Neural crest cell (in vitro differentiated cells): ENCODE measurements at places on chromosomes 13 and 19. TPM values are rescaled to one million over a fixed set of nuclear protein-coding genes. Genes with fewer than 3 reads are reported as not detected.

GRCh38 chr19:38891771-38892170 is 7.6 kb downstream of the SIRT2 start:
- H3K4me3 ChIP-seq = peak overlapping the region; percentile 56
- no peak for DNase-seq
- H3K36me3 ChIP-seq = no peaks in the 10 kb centered on the region
- peak overlapping the region; percentile 83 for H3K27ac ChIP-seq
- H3K4me1 ChIP-seq = peaks cover 6% of the 10 kb centered on the region

DNA sequence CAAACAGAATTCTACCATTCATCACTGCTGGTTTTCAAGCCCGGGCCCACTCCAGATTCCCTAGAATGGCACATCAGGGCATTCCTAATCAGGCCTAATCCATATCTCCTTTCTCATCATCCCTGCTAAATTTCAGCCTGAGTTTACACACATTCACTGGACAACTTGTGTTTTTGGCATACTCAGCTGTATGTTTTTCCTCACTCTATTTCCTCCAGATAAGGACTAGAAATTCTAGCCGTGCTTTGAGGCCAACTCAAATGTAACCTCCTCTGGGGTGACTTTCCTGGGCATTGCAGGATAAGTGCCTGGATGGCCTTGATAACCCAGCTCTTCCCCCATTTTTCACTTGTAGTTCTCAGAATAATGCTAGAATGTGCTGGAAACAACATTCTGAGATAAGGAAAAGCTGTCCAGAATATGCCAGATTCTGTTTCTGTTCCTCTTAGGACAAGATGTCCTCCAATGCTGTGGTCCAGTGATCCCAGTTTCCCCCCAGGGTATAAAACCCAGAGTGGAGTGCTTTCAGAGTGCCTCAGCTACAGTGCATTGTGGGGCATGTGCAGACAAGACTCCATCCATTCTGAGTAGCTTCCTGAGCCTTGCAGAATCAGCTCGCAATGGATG is 66.9 kb upstream of the CLDN10 start:
- no peak overlapping the region for H3K27ac ChIP-seq
- H3K27me3 ChIP-seq = no peaks in the 10 kb centered on the region
- no peaks in the 10 kb centered on the region for H3K4me1 ChIP-seq
- H3K36me3 ChIP-seq = no peaks in the 10 kb centered on the region
- DNase-seq = no peak

GRCh38 chr13:52109116-52109670 is 19.7 kb downstream of the NEK5 start:
- no peaks in the 10 kb centered on the region for H3K4me1 ChIP-seq
- no peak for DNase-seq
- no peak overlapping the region for H3K4me3 ChIP-seq

DNA sequence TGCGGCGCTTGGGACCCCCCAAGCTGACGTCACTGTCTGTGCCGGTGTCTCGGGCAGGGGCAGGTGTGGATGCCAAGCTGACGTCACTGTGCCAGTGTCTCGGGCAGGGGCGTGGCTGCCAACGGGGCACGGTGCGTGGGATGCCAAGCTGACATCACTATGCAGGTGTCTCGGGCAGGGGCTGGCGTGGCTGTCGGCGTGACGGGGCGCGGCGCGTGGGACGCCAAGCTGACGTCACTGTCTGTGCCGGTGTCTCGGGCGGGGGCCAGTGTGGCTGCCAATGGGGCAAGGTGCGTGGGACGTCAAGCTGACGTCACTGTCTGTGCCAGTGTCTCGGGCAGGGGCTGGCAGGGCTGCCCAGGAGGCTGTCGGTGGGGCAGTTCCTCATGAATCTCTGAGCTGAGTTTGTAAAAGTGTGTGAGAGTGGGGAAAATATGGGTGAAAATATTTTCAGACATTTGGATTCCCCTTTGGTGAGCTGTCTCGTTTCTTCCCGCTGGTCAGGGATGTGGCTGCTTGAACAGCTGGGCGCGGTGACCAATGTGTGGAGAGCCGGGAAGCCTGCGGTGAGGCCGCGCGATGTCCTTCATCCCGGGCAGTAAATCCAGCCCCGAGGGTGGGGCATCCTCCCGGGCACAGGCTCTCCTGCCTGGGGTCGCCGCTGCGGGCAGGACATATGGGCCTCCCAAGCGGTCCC is 25.2 kb downstream of the MCF2L start:
- peaks cover 10% of the 10 kb centered on the region for H3K4me1 ChIP-seq
- DNase-seq = no peak
- no peak overlapping the region for H3K27ac ChIP-seq
- H3K27me3 ChIP-seq = no peaks in the 10 kb centered on the region
- peaks cover 7% of the 10 kb centered on the region for H3K36me3 ChIP-seq
- H3K4me3 ChIP-seq = no peak overlapping the region

DNA sequence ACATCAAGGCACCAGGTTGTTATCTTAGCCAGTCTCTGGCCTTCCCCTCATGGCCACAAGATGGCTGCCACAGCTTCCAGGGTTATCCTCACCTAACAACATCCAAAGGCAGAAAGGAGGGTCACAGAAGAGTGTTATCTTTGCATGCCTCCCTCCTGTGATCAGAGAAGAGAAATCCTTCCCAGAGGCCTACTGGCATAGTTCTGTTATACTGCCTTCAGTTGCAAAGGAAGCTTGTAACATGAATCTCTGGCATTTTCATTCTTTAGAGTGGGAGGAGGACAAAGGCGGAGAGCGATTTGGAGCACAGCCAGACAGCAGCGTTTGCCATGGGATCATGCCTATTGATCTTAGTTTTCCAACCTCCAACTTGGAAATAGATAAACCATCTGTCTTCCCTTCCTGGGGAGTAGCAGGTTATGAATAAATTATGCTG is 135.7 kb downstream of the DNAJC15 start:
- DNase-seq = no peak
- H3K4me3 ChIP-seq = no peak overlapping the region
- H3K27ac ChIP-seq = no peak overlapping the region
- no peaks in the 10 kb centered on the region for H3K27me3 ChIP-seq
- no peaks in the 10 kb centered on the region for H3K36me3 ChIP-seq
- H3K4me1 ChIP-seq = no peaks in the 10 kb centered on the region

GRCh38 chr19:798415-799075 is 1.3 kb downstream of the PTBP1 start:
- DNase-seq = no peak
- peak overlapping the region; percentile 95 for H3K27ac ChIP-seq
- peak overlapping the region; percentile 98 for H3K4me3 ChIP-seq
- H3K36me3 ChIP-seq = peaks cover 16% of the 10 kb centered on the region

- H3K4me1 ChIP-seq = peaks cover 58% of the 10 kb centered on the region
- H3K36me3 ChIP-seq = no peaks in the 10 kb centered on the region
- no peak overlapping the region for H3K27ac ChIP-seq
- no peak for DNase-seq
These were observed 17.6 kb downstream of the RANBP3 start for GRCh38 chr19:5960005-5961001.

DNA sequence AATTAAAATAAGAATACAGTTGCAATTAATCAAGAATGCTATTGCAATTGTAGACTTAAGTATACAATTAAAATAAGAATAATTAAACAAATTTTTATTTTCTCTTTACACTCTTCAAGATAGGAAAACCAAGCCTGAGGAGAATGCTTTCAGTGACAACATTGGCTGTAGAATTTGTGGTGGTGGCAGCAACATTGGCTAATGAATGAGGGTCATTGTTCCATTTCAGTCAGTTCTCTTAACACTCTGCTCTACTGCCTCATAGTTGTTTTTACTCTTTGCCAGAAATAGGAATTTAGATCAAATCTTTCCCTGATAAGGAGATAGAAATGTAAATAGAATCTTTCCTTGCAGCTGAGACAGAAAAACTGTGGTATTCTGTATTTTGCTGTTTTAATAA is 391.6 kb downstream of the PCDH20 start:
- H3K36me3 ChIP-seq = no peaks in the 10 kb centered on the region
- H3K27ac ChIP-seq = no peak overlapping the region
- H3K27me3 ChIP-seq = no peaks in the 10 kb centered on the region
- H3K4me3 ChIP-seq = no peak overlapping the region

DNA sequence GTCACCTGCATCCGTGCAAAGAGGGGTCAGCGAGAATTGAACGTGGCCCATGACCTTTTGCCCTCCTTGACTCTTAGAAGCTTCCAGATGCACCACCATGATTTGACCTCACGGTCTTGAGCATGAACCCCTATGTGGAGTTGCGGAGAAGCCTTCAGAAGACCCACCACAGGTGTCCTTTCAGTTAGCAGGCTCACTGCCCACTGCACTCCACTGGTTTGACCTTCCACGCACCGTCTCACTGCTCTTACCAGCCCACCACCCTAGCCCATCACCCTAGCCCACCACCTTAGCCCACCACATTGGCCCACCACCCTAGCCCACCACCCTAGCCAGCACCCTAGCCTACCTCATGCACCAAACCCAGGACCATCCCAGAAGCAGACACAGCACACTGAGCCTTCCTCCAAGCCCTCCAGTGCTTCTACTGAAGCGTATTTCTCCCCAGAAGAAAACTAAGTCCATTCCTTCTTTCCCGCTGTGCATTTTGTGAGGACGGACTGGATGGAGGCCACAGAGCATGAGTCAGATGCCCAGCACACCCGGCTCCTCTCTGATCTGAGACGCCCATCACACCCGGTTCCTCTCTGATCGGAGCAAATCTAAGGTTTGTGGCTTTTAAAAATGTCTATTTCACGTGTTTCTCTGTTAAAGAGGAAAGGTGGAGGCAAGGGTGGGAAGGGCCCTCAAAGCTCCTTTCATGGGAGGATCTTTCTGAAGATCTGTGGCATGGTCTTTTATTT is 45.8 kb downstream of the SOX1 start:
- DNase-seq = no peak
- H3K27me3 ChIP-seq = peaks cover 4% of the 10 kb centered on the region
- H3K36me3 ChIP-seq = no peaks in the 10 kb centered on the region
- H3K4me3 ChIP-seq = no peak overlapping the region
- H3K4me1 ChIP-seq = peaks cover 42% of the 10 kb centered on the region
- H3K27ac ChIP-seq = no peak overlapping the region

DNA sequence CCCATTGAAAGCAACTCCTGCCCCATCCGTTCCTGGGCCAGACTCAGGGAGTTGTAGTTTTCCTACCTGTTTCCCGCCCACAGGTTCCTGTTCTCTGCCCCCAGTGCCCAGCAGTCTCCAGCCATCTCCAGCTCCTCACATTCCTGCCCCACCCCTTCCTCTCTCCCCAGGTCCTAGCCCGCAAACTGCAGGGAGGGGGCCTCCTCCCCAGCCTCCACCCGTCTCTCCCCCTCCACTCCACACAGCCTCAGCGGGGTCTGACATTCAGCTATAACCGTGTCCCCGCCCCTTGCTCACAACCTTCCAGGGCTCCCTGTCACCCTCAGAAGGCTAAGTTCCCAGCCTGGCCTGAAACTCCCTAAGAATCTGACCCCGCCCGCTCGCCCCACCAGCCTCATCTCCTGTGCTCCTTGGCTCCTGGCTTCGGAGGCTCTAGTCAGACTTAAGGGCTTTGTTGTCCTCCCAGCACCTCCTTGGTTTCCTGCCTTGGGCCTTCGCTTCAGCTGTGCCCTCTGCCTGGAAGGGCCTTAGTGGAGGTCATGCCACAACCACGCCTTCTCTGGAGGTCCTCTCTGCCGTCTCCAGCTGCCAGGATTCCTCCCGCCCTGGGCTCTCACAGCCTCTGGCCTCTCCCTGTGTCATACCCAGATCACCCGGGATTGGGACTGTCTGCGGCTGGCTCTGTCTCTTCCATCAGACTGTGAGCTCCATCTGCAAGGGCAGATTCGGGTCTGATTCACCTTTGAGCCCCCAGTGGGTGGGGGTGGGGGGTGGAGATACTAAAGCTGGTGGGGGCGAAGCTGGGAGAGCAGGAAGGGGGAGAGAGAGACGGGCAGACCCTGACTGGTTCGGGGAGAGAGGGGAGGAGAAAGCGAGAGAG is 5.1 kb upstream of the SPACA6 start:
- peak overlapping the region; percentile 84 for H3K4me3 ChIP-seq
- no peaks in the 10 kb centered on the region for H3K36me3 ChIP-seq
- H3K27ac ChIP-seq = peak overlapping the region; percentile 19

GRCh38 chr19:38877781-38878574 is at the start of gene RINL:
Gene RINL, minus strand, starts transcription at chr19:38878275. Its CDS starts 1,533 bp downstream, at chr19:38876742.
- peak within 1 kb of the TSS; percentile 90 for H3K27ac ChIP-seq
- H3K4me1 ChIP-seq = peaks cover 11% of the 10 kb centered on the region
- H3K27me3 ChIP-seq = no peaks in the 10 kb centered on the region
- H3K36me3 ChIP-seq = no peaks in the 10 kb centered on the region
- H3K4me3 ChIP-seq = no peak within 1 kb of the TSS

DNA sequence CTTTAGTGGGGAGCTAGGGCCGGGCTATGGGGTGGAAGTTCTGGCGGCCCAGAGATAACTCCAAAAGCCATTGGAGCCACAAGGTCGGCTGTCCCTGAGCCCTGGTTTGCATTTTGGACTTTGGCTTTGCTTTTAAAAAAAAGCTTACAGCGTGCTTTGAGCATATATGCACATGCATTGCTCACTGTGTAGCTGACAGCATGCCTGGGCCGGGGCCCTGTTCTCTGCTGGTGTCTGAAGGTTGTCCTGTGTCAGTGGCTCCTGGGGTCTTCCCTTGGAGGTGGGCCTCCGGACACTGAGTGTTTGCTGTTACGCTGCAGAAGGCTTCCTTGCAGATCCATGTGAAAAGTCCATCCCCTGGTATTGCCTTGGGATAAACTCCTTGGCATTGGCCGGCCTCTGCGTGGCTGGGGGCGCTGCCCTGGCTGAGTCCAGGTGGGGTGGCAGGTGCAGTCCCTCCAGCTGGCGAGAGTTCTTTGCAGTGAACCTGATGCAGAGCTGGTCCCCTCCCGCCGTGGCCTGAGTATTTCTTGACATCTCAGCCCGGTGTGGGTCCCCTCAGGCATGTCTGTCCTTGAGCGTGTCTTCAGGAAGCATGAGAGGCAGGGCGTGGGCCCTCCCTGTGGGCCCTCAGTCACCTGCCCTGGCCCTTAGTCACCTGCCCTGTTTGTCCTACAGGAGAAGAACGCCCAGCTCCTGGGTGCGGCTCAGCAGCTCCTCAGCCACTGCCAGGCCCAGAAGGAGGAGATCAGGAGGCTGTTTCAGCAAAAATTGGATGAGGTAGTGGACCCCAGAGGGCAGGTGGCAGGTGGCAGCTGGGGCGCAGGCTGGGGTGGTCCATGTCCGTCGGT is 23.0 kb downstream of the PLEKHJ1 start:
- H3K4me1 ChIP-seq = no peaks in the 10 kb centered on the region
- DNase-seq = no peak
- H3K27me3 ChIP-seq = no peaks in the 10 kb centered on the region
- no peak overlapping the region for H3K4me3 ChIP-seq
- peaks cover 9% of the 10 kb centered on the region for H3K36me3 ChIP-seq

DNA sequence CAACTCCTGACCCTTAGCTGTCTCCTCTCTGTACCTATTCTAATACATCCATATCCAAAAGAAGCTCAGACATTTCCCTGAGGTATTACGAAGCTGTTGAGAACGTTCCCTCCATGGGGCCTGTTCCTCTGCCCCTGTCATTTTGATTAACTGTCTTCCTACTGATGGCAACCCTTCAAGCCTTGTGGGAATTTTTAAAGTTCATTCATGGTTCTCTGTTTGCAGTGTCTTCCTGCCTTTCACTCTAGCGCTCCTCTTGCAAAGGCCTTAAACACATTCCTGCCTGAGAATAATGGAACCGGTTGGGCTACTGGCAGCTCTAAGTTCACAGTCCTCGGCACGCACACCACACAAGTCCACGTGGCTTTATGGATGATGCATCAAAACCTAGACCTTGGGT is 66.1 kb downstream of the LHFPL6 start:
- H3K27me3 ChIP-seq = no peaks in the 10 kb centered on the region
- H3K36me3 ChIP-seq = no peaks in the 10 kb centered on the region

GRCh38 chr13:100175078-100175802 is 86.3 kb downstream of the PCCA start:
- H3K27ac ChIP-seq = peak overlapping the region; percentile 8
- no peak overlapping the region for H3K4me3 ChIP-seq
- peaks cover 13% of the 10 kb centered on the region for H3K36me3 ChIP-seq

- no peak overlapping the region for H3K27ac ChIP-seq
- no peaks in the 10 kb centered on the region for H3K36me3 ChIP-seq
These were observed 29.8 kb downstream of the ADGRE2 start for GRCh38 chr19:14748601-14749000.

Gene NFKBIB
- total RNA-seq = 19.9 and 21.2 TPM in 2 replicates

Gene SRRM5
- total RNA-seq = 0.41 and 0.51 TPM in 2 replicates

Gene NALCN
- 0.35 and 0.36 TPM in 2 replicates for total RNA-seq

Gene SLC8A2
- 0.61 and 0.70 TPM in 2 replicates for total RNA-seq

Gene LILRA5
- total RNA-seq = not detected in 2 replicates

Gene KRTDAP
- total RNA-seq = not detected in 2 replicates
